ENCODE measurements at places on chromosomes 6 and 20. TPM values are rescaled to one million over a fixed set of nuclear protein-coding genes. Genes with fewer than 3 reads are reported as not detected.

DNA sequence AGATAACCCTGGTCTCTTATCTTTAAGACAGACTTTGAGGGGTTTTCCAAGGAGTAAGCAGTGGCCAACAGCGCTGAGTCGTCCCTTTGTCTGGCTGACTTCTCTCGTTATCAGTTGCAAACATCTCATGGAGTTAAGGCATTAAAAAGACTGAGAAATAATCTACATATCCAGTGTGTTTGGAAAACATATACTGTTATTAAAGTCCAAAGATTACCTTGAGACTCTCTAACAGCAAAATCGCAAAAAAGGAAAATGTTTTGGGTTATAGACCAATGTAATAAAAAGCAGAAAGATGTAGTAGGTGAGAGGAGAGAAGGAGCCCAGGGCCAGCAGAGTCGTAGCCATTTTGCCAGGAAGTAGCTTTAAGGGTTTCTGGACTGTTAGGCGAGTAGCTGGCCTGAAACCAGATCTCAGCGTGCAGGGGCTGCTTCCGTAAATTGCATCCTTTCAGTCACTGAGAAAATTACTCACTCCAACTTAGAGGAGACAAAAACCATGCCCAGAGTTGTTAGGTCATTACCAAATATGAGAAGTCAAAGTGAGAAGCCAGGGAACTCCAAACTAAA lies 24.6 kb downstream of the MYLK4 start:
- DNase-seq = no peak

GRCh38 chr6:24283043-24283985 lies 74.5 kb downstream of the DCDC2 start:
- DNase-seq = peak; percentile 73

DNA sequence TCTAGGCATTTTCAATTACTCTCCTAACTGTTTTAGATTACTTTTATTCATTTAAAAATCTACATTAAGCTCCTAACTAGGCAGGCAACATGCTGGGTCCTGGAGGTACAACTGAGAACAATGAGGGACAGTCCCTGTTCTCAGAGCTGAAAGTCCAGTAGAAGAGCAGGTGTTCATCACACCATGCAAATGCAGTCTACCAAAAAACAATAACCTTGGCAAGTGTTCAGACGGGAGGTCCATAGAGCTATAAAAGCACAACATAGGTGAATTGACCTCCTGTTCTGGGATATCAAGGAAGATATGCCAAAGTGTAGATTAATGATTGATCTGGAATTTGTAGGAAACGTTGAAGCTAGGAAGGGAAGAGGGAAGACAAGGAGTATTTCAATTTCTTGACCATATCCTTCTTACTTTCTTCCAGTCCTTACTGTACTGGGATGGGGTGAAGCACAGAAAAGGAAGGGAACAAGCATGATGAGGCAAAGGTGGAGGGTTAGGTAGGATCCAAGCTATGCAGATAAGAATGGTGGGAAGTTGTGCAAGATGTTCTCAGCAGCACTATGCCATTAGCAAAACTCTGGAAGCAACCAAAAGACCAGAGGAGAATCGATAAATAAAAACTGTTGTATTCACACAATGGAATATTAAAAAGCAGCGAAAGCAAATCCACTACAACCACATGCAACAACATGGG lies 485.7 kb upstream of the JARID2 start:
- no peak for DNase-seq

- DNase-seq = no peak
These were observed 1.9 kb downstream of the FAM135A start for GRCh38 chr6:70415247-70415646.

DNA sequence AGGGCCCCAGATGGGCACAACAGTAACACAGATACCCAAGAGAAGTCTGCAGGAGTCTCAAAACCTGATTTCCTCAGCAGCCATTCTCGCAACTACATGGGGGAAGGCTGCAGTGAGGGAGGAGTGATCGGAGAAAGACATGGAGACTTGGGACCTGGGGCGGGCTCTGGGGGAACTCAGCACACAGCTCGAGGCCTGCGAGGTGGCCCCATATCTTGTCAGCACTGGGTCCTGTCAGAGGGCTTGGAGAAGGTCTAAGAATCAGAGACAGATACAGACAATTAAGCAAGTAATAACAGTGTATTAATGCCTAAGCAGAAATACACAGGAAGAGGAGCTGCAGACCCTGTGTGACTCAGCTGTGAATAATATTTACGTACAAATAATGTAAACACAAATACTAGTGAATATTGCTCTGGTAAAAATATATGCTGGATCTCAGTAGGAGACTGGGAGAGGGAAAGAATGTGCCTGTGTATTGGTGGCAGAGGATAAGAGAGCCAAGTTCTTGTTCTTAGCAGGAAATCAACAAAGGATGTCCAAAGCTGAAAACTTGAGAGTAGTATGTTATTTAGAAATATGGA lies 336.2 kb downstream of the ZFAND3 start:
- DNase-seq = no peak

- DNase-seq = no peak
These were observed 208.2 kb downstream of the CLIC5 start for GRCh38 chr6:45807311-45808041.

DNA sequence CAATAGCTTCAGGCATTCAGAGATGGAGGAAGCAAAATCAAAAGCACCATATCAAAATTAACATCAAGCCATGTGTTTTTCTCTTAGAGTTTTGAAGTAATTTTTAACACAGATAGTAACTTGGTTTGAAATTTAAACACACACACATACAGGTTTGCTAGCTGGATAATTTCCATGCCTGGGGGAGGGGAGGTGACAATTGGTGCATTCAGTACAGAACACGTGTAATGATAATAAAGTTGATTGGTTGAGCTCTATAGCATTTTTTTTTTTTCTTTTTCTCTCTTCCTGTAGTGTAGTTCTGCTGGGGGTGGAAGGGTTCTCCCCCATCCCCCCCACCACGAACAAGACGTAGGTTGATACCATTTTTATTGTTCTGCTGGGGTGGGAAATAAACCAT lies 564.8 kb downstream of the LMBRD1 start:
- DNase-seq = no peak

AGER gene
- 1.6 TPM for total RNA-seq
